ENCODE measurements at places on chromosomes 6 and 20.

GRCh38 chr20:50315586-50316551 lies 125.2 kb downstream of the CEBPB start:
- ATAC-seq, result no peak

DNA sequence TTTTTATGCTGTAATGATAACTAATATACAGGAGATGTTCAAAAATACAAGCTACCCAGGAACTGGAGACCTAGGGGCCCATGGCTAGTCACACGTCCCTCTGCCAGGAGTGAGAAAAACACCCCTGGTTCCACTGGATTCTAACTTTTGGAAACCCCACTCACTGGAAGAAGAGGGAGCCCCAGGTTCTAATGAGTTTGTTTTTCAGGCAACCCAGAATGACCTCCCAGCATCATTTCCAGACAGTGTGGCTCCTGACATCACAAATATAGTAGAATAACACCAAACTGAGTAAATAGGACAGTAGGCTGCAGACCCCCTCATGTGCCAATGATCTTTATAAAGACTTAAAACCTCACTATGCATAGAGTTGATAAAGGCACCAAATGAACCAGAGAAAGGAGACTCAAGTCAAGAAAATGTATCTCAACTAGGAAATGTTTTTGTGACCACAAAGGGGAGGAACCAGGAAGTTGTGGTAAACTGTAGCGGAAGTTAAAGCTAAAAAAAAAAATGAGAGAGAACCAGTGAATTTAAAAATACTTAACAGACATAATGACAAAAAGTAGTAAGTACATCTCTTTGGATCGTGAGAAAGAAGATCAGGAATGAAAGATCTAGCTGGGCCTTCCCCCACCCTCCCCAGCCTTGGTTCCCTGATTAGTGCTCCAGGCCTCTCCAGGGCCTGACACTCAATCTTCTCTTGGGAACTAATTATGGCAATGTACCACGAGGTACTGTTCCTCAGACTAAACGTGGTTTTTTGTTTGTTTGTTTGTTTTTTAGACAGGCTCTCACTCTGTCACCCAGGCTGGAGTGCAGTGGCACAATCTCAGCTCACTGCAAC lies 19.8 kb downstream of the HLA-E start:
- ATAC-seq, result peak; percentile 78

- no peak for ATAC-seq
Observed at GRCh38 chr6:21208081-21208795, 385.3 kb upstream of the SOX4 start.

DNA sequence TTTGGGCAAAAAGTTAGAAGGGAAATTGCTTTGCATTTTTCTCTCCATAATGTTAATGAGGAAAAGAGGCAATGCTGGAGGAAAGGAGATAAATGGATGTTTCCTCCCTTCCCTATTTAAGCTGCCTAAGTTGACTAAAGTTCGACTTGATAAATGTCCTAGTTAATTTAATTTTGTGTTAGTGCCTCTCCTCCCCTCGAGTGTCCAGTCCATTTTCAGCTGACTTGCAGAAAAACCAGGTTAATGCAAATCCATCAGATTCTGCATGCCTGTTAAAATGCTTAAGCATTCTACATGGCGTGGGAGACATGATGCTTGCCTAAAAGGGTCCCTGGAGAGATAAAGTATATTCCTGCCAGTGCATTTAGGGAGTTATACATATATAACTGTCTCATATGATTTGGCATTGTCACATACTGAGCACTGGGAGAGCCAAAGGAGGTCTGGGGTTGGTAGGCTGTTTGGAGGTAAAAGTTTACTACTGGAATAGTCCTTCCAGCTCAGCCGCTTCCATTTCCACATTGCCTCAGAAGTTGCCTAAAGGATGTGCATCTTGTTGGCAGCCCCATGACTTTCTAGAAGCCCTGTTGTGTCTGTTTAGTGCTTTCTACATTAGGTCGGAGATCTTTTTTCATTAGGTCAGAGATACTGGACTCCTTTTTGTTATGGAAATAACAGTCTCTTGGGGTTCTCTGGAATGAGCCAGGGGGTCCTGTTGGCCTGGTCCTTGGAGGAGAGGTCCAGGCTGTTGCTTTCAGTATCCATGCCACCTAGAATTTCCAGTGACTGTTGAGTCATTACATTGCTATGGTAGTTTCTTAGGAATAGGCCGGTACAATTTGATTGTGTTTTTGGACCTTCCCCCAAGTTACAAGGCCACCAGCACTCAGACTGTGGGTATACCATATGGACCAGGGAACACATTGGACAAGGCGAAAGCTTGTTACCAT lies 30.4 kb downstream of the JARID2 start:
- no peak for ATAC-seq

- ATAC-seq, result no peak
Observed at GRCh38 chr6:31525553-31525931, 3.2 kb upstream of the MCCD1 start.

GRCh38 chr20:35909796-35910195 lies 44.5 kb downstream of the SCAND1 start:
- no peak for ATAC-seq

DNA sequence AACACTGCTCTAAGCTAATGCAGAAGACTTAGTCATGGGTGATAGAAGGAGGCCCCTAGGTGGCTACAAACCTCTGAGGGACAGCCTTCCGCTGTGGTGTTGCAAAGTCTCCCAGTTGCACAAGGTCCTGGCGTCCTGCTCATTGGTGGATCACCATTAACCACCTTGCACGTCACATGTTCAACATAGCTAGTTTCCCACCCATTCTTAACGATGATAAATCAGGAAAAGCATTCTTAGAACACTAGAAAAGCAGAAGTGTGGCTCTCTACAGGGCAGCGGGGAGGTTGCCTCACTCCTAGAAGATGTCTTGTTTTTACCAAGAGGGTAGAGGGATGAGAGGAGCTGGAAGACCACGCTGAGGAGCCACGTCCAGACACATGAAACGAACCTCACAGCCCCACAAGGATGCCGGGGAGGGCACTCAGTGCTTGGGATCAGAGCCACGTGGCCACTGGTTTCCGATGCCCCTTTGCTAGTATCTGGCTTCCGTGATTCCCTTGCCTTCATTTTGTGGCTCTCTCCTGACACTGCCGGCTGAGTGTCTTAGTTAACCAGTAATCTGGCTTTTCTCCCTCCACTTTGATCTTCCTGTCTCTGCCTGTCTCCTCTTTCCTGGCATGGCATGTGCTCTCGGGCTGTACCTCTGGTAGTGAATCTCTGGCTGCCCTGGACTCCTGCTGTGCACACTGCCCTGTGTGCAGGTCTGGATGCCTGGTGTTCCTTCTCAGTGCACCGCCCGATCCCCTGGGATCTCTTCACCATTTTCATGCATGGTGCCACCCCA lies 91.4 kb upstream of the NEDD9 start:
- ATAC-seq, result peak; percentile 59

DNA sequence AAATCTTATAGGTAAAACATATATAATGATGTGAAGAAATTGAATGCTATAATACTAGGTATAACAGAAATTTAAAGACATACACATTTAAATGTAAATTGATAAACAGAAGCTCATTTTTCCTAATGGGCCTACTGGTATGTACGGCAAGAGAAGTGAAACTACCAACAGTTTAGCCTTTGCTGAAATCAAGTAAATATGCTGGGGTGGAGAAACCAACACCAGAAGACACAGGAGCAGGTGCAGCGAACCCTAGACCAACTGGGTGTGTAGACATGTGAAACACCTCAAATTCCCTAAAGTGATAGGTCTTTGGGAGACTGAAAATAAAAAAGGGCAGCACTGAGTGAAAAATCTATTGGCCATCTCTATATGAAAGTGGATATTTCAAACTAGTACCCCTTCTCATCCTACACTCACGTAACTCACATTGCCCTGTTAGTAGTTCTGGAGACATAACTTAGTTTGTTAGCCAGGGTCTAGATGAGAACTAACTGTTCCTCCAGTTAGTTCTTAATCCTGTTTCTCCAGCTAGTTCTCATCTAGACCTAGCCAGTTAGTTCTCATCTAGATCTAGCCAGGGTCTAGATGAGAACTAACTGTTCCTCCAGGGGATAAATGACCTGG lies 53.1 kb downstream of the SLC35D3 start:
- ATAC-seq, result peak; percentile 51

DNA sequence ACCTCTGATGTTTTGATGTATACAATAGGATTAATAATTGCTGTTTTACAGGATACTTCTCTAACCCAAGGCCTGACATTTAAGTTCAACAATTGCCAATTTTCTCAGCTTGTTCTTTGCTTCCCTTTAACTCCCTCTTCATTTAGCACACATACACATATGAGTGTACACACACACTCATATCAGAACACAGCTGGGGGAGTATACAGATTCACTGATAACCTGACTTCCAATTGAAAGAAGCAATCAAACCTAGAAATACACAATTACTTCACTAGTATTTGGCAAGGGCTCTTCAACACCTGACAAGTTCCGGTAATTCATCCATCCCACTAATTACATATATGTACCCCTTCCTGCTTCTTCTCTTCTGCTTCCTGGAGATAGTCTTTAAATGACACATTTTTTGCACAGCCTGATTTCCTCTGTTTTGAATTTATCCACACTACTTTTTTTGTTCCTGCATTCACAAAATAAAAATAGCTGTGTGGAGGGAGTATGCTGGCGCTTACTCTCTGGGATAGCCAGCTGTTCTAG lies 11.2 kb downstream of the UST start:
- ATAC-seq, result peak; percentile 44

DNA sequence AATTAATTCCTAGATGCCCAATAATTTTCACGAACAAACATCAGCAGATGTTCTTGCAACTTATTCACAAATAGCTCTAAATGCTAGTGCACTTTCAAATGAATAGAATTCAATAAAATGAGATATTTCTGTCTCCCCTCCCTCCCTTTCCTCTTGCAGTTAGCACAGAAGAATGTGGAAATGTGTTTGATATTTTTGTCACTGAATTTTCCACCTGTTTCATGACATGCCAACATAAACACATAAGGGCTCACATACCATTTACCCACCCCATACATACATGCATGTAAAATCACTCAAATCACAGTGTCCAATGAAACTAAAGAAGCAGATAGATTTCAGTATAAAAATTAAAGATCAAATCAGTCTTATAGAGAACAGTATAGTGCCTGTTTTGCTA lies 746.9 kb upstream of the MARCKS start:
- no peak for ATAC-seq

DNA sequence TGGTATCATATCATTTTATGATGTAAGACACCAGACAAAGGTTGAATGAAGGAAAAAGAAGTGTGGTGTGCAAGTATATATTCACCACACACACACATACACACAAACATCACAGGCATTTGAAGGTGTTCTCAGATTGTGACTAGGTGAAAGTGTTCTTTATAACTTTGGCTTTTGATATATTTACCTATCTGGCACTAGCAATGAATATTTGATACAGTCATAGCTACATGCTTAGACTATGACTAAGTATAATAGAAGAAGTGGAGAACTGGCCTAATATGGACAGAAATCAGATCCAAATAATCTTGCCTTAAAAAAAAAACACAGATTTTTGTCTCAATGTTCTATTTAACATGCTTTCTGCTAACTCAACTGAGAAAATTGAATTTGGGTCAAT lies 809.9 kb downstream of the KIF16B start:
- ATAC-seq, result no peak

- no peak for ATAC-seq
Observed at GRCh38 chr6:28980137-28980851, 24.8 kb downstream of the ZNF311 start.

DNA sequence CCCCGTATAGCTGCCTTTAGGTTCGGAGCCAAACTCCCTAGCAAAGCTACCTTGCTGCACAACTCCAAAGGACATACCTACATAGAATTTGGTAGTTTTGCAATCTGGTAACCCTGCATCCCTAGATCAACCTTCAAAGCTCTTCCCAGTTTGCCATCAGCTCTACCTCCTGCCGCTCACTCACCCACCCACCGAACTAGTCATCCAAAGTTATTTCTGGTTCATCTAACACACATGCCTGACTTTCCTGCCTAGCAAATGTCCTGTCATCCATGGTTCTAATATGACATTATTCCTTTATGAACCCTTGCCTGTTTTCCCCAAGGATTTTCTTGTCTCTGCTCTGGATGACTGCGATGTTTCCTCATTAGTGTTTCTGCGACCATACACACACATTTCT lies 21.6 kb downstream of the SPAG4 start:
- no peak for ATAC-seq

DNA sequence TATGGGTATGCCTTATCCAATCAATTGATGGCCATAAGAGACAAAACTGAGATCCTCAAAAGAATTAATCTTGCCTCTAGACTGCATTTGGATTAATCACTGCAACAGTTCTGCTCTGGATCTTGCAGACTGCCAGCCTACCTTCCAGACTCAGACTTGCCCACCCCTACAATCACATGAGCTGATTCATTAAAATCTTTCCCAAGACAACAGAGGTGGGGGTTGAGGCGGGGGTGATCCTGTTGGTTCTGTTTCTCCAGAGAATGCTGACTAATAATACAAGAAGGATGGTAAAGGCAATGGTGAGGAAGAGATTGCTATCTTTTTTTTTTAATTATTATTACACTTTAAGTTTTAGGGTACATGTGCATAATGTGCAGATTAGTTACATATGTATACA lies 43.7 kb upstream of the MEI4 start:
- no peak for ATAC-seq

DNA sequence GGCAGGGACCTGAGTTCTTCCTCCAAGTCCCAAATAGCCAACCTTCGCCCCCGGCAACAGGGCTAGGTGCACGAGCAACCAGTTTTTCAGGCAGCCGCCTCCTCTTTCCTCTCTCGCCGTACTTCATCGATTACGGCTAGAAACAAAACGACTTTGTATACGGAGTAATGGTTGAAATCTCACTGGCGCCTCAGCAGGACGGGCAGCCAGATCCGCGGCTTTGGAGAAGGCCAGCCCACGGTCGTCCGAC lies 333 bp upstream of the SMIM13 start:
- peak; percentile 40 for ATAC-seq

- ATAC-seq, result no peak
Observed at GRCh38 chr6:161429921-161430490, 156.1 kb upstream of the AGPAT4 start.

- no peak for ATAC-seq
Observed at GRCh38 chr6:157143171-157143889, 180.0 kb downstream of the TMEM242 start.

GRCh38 chr6:107121964-107122495 lies 6.7 kb upstream of the BEND3 start:
- no peak for ATAC-seq

GRCh38 chr6:166946125-166946524 lies 10.2 kb downstream of the RNASET2 start:
- ATAC-seq, result no peak

GRCh38 chr6:158593670-158594069 lies 33.8 kb downstream of the TMEM181 start:
- ATAC-seq, result no peak

- no peak for ATAC-seq
Observed at GRCh38 chr6:158684311-158684710, 34.5 kb downstream of the SYTL3 start.

- ATAC-seq, result peak; percentile 41
Observed at GRCh38 chr6:110054664-110055386, 76.7 kb downstream of the GPR6 start.

GRCh38 chr6:143449082-143449713 lies 1.3 kb downstream of the ADAT2 start:
- ATAC-seq, result no peak
